Stimulated activated CD8-positive, alpha-beta memory T cell treated with anti-CD3 and anti-CD28 coated beads, Interleukin-2, amount 100 ng/mL, for 1 hour (primary cell): ENCODE measurements at places on chromosomes 5 and 9.

DNA sequence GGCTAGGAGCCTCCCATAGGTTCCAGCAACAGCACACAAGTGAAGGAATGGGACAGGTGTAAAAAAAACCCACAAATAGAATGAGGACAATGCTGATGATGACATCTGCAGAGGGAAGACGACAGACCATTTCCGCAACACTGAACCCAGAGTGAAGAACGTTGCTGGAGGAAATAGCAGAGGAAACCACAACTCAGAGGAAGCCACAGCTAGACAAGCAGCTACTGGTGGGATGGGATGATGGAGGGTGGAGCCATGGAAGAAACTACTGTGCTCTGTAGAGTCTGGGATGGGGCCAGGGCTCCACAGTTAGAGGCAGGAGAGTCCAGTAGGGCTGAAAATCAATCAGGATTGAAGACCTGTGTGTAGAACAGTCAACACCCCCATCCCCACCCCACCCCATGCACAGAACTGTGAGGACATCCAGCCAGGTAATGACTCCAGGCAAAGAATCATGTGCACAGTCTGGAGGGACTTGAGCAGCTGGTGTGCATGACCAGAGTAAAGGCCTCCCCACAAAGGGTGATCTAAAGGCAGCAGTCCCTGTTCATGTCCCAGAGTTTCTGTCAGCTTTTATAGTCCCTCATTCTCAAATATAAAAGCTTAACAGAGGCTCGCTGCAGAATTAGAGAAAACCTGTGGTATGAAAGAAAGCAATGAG is 65.2 kb upstream of the SPIN1 start:
- DNase-seq, result peak; percentile 8

DNA sequence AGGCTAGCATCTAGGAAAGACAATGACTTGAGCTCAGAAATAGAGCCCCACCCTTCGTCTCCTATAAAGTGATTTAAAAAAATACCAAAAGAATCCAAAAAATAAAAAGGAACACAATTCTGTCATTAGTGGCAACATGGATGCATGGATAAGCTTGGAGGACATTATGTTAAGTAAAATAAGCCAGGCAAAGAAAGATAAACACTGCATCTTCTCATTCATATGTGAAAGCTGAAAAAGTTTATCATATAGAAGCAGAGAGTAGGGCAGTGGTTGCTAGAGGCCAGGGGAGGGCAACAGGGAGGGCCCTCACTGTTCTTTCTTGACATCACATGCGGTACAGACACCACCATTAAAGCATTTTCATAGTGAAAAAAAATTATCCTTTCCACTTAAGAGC is 220.9 kb upstream of the TRPC7 start:
- no peak for DNase-seq

- DNase-seq, result no peak
Observed at GRCh38 chr5:171310819-171311321, 1.8 kb downstream of the TLX3 start.

GRCh38 chr5:87850843-87851242 is 417.8 kb downstream of the TMEM161B start:
- DNase-seq, result no peak

DNA sequence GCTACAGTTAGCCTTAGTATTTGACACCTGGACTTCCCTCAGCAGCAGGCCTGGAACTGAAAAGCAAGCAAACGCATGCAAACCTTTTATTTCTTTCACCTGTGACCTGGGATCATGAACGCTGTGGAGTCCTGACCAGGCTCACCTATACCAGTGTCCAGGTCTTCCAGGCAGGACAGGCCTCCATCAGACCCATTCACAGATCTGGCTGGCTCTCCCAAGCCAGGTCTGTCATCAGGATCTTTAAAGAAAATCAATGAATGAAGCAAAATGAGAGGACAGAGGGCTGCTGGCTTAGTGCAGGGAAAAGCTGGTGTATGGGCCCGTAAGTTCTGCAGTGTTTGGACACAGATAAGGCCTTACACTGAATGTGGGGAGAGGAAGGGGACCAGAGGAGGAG is 96.3 kb upstream of the CPEB4 start:
- DNase-seq, result no peak

DNA sequence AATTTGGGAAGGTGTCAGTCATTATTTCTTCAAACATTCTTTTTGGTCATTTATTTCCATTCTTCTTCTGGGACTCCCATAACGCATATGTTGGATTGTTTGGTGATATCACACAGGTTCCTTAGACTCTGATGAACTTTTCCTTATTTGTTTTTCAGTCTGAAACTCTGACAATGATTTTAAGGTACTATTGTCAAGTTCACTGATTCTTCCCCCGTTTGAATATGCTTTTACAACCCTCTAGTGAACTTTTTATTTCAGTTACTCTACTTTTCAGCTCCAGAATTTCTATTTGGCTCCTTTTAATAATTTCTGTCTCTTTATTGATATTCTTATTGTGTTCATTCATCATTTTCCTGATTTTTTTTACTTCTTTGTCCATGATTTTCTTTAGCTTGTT is 92.5 kb upstream of the RORB start:
- DNase-seq, result no peak

DNA sequence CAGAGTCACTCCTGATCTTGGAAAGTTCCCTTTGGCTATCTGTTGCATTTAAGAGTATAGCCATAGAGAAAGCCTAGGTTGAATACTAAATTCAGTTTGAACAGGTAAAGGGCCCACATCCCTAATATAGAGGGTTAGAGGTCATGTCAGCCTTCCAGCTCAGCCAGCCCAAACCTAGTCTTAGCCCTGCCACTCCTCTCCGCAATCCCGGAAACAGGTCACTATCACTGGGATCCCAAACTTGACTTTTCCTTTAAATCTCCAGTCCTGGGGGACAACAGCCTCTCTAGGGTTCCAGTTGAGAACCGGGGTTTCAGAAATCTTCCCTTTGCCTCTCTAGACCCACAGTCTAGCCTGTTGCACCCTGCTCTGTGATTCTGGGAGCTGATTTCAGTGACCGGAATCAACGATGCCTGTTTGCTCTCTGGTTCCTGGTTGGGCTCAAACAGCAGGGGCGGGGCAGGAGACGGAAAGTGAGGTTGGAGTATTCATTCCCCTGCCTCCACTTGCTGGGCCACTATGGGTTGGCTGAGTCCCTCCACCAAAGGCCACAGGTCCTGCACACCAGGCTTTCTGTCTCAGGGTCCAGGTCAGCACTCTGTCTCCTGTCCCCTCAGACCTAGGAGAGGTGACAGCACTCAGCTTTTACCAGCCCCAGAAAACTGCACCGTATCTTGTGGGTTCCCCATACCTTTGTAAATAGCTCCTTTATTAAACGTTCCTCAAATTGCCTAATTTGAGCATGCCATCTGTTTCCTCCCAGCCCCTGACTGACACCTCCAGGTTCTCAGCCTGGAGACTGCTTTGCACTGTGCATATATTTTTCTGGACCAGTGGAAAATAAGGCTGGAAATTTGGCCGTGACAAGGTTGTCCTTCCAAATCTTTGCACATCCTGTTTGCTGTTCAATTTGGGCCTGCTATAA is 23.8 kb upstream of the CPEB4 start:
- no peak for DNase-seq

GRCh38 chr5:159420940-159421339 is 90.7 kb upstream of the IL12B start:
- no peak for DNase-seq

GRCh38 chr9:130934702-130935647 is 4.1 kb downstream of the FIBCD1 start:
- DNase-seq, result no peak

- DNase-seq, result no peak
Observed at GRCh38 chr5:76638479-76638878, 15.3 kb upstream of the F2RL2 start.

DNA sequence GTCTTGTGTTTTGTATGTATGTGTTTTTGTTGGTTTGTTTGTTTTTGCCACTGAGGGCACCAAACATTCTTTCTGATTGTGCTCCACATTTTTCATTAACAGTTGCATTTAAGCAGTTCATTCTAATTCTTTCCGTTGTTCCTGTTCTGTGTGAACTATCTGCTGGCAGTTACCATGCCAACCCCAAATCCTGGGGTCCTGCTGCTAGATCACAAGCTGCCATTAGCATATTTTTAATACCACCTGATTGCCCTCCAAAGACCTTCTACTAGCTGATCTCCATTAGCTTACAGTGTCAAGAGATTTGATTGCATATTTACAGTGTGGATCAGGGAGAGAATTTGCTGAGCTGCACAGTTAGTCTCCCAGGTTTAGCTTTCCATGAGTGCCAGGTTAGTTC is 40.6 kb upstream of the STARD4 start:
- no peak for DNase-seq

DNA sequence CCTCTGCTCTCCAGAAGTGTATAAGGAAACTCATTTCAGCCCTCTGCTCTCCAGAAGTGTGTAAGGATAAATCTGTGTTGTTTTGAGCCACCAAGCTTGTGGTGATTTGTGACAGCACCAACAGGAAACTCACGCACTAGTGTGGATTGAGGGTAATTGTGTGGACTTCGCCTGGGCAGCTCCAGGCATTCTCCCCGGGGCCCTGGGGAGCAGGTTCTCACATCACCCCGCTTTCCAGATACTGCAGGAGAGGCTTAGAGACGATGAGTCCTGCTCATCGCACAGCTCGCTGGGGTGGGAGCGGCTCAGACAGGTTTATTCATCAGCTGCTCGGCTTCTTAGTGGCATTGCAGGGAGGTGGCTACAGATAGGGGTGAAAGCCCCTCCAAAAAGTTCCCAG is 38.4 kb upstream of the RNF130 start:
- DNase-seq, result no peak

- DNase-seq, result no peak
Observed at GRCh38 chr9:136567651-136568287, 21.9 kb upstream of the NOTCH1 start.

DNA sequence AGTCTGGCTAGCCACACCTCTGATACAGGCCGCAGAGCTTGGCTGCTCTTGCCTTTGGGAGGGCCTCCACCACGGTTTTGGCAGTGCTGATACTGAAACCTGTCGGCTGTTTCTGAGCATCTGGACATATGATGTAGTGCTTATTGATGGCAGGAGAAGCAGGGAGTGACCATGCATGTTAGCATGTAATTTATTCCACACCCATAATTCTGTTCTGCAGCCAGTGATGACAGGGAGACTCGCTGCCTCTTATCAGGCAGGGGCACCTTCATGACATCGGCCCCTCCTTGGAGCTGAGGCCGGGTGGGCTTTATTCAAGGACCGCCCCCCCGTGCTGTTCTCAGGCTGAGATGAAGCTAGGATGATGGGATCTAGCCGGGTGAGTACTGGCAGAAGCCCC is 49.0 kb downstream of the OLFM1 start:
- DNase-seq, result no peak

DNA sequence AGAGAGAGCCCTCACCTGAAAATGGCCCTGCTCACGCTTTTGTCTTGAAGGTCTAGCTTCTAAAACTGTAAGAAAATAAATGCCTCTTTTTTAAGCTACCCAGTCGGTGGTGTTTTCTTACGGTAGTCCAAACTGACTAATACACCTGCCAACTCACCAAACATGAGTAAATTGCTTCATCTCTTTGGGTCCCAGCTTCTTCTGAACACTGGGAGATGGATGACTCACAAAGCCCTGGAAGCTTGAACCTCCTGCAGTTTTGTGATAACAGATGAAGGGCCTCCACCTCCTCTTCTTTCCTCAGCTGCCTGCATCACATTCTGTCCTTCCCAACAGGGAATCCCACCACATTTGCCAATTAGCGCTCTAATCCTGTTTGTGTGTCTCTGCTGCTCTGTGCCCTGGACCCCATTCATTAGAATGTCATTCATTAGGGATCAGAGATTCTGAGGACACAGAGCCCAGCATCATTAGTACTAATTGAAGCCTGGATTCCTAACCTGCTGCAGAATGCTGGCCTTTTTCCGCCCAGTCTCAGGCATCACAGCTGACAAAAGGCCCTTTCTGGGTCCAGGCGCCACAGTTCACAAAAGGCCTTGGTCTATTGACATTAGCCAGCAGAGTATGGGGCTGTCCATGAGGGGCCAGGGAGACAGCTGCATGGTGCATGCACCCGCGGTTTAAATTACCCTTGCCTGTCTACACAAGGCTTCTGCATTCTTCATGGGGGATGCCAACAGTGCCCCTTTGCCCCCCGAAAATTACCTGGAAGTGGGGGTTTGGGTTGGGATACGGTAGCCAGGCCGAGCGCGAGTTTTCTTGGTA is 349.3 kb downstream of the SEMA5A start:
- DNase-seq, result no peak

- no peak for DNase-seq
Observed at GRCh38 chr5:17118631-17119030, 98.8 kb upstream of the BASP1 start.

DNA sequence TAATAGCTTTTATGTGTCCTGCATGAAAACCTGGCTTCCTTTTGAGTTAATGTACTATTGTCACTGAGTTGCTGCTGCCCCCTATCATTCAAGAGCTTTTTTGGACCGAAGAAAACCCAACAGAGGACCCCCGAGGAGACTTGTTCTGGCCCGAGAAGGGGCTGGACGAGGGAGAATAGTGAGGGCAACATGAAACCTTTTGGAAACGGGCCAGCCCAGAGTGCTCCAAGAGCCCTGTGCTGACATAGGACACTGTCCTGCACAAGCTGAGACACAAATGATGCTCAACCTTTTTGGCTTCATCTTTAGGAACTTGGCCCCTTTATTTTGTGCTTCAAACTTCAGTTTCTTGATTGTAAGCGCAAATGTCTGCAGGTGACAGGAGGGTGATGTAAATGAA is 4.0 kb upstream of the GADD45G start:
- no peak for DNase-seq

- no peak for DNase-seq
Observed at GRCh38 chr9:110025551-110026170, 182.3 kb downstream of the C9orf152 start.

- no peak for DNase-seq
Observed at GRCh38 chr9:1505489-1505888, 455.3 kb downstream of the DMRT2 start.

DNA sequence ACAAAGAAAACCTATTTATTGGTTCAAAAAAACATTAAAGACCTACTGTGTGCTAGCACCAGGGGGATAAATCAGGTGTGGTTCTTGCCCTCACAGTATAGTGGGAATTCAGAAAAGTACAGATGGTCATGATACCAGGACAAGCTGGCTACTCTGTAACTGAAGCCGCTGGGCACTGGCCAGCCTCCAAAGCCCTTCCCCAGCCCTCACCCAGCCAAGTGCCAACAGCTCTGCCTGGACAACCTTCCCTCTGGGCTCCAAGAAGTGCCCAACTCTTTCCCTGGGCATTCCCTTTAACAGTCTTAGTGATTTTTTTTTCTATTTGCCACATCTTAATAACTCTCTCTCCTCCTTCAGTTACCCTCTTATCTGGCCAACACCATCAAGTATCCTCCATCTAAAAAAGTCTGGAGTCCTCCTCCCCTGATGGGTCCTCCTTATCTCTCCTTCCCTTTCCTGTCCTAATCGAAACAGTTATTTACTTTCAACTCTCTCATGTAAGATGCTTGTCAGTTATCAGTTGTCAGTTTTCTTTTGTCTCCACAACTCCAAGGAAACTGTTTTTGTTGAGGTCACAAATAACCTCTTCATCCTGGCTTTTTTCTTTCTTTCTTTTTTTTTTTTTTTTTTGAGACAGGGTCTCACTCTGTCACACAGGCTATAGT is 13.3 kb upstream of the SEPTIN8 start:
- no peak for DNase-seq

- no peak for DNase-seq
Observed at GRCh38 chr5:1963941-1964451, 81.3 kb upstream of the IRX4 start.
